CD14-positive monocyte (primary cell): ENCODE measurements at places on chromosomes 13 and 19. TPM values are rescaled to one million over a fixed set of nuclear protein-coding genes. Genes with fewer than 3 reads are reported as not detected.
A peak's percentile ranks its signal among the peaks of the same experiment; 100 is the strongest.

Gene SMIM17
- not detected in 2 replicates for polyA plus RNA-seq

Gene KIR2DL1
- not detected in 2 replicates for polyA plus RNA-seq

Gene BST2
- polyA plus RNA-seq: 284 TPM

Gene KIR2DL4
- 0.14 TPM for polyA plus RNA-seq

Gene GPC6
- not detected in 2 replicates for polyA plus RNA-seq

DNA sequence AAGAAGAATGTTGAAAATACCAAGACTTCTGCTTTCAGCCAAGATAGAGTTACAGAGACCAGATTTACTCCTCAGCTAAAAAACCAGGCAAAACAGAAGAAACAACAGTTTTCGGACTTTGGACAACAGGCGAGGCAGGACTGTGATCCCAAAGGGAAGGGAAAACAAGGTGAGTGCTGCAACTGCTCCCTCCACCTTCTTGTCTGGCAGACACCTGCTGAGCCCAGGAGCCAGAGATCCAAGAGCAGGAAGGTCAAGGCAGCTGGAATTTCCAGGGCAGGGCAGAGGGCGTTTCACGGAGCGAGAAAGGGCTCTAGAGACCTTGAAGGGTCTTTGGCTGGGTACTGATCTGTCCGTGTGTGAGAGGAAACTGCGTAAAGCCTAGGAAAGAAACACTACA lies 32.9 kb upstream of the SLC7A9 start:
- H3K36me3 ChIP-seq: peaks cover 8% of the 10 kb centered on the region
- H3K4me1 ChIP-seq: no peaks in the 10 kb centered on the region
- DNase-seq: no peak
- no peak overlapping the region for H3K4me3 ChIP-seq
- H3K27ac ChIP-seq: no peak overlapping the region

DNA sequence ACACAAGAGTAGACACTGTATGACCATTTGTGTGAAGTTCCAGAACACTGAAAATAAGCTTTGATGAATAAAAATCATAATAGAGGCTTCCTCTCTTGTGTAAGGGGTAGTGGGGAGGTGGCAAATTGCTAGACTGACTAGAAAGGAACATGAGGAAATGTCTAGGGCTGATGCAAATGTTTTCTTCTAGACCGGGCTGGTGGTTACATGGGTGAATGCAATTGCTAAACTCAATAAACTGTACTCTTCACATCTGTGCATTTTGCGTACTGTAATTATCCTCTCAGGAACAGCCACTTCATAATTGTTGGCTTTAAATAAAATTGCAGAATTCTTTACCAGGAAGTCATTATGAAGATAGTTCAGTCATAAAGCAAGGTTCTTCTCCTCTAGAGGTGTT lies 5.2 kb upstream of the KBTBD7 start:
- no peak for DNase-seq
- no peak overlapping the region for H3K4me3 ChIP-seq
- peaks cover 2% of the 10 kb centered on the region for H3K4me1 ChIP-seq
- H3K27me3 ChIP-seq: no peaks in the 10 kb centered on the region
- H3K27ac ChIP-seq: no peak overlapping the region
- no peaks in the 10 kb centered on the region for H3K36me3 ChIP-seq

DNA sequence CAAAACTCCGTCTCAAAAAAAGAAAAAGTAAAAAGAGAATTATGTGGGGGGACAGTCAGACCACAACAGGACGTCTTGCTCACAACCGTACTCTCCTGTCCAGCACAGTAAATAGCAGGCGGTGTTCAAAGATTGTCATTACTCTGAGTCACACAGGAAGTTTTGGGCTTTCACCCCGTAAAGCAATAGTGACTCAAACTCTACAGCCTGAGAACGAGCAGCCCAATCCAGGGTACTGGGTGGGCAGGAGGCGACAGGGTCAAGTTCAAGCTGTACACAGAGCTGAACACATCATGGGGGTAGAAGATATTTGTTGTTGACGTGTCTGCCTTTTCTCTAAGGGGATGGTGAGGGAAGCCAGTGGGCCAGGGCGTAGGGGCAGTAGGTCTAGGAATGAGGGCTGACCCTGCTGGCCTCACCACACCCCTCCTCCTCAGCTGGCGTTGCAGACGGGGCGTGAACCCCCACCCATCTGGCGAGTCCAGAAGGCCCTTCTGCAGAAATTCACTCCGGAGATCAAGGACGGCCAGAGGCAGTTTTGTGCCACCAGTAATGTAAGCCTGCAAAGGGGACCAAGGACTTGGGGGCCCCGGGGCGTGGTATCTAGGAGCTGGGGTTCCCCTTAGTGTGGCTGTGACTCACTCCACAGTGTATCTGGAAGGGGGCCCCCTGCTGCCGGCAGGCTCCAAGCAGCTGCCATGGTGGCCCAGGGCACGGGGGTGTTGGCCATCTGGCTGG lies 23.3 kb downstream of the PRR12 start:
- no peaks in the 10 kb centered on the region for H3K27me3 ChIP-seq
- H3K4me1 ChIP-seq: peaks cover 19% of the 10 kb centered on the region
- no peak overlapping the region for H3K27ac ChIP-seq

DNA sequence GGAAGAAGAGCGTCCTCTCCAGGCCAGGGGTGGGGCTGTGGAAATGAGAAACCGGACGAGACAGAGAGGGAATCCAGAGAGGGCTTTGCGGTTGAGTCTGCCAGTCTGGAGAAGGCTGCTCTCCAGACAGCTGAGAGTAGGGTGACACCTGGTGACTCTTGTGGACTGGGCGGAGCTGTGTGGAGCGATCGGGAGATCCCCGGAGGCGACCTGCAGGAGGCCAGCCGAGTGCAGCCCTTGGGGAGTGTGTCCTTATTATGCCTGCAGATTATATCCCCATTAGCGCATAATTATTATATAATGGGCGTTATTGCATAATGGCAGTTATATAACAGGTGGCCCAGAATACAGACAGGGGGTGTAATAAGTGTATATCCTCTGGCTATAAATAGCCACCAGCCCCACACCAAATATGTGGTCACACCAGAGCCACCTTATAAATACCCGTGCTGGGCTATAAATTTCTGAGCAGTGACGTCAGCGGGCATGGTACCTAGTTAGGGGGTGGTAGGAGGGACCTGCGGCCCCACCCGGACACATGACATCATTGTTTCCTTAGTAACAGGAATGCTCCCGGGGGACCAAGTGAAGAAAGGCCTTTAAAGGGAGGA lies 41.2 kb downstream of the NFIX start:
- no peak for DNase-seq
- H3K27me3 ChIP-seq: no peaks in the 10 kb centered on the region
- H3K36me3 ChIP-seq: no peaks in the 10 kb centered on the region
- H3K4me3 ChIP-seq: no peak overlapping the region

GRCh38 chr19:44951179-44952159 lies 3.7 kb upstream of the CLPTM1 start:
- H3K27ac ChIP-seq: peak overlapping the region; percentile 32
- H3K4me3 ChIP-seq: no peak overlapping the region
- DNase-seq: peak; percentile 69
- no peaks in the 10 kb centered on the region for H3K27me3 ChIP-seq
- peaks cover 13% of the 10 kb centered on the region for H3K36me3 ChIP-seq

- no peak overlapping the region for H3K4me3 ChIP-seq
- no peaks in the 10 kb centered on the region for H3K4me1 ChIP-seq
- no peak overlapping the region for H3K27ac ChIP-seq
- H3K36me3 ChIP-seq: no peaks in the 10 kb centered on the region
- no peaks in the 10 kb centered on the region for H3K27me3 ChIP-seq
Measured at GRCh38 chr13:62837895-62838294, 1422.2 kb upstream of the PCDH20 start.

- no peaks in the 10 kb centered on the region for H3K4me1 ChIP-seq
- no peak overlapping the region for H3K4me3 ChIP-seq
- no peak overlapping the region for H3K27ac ChIP-seq
- DNase-seq: no peak
- no peaks in the 10 kb centered on the region for H3K27me3 ChIP-seq
- H3K36me3 ChIP-seq: peaks cover 30% of the 10 kb centered on the region
Measured at GRCh38 chr19:14565298-14565679, 6.6 kb downstream of the NDUFB7 start.

DNA sequence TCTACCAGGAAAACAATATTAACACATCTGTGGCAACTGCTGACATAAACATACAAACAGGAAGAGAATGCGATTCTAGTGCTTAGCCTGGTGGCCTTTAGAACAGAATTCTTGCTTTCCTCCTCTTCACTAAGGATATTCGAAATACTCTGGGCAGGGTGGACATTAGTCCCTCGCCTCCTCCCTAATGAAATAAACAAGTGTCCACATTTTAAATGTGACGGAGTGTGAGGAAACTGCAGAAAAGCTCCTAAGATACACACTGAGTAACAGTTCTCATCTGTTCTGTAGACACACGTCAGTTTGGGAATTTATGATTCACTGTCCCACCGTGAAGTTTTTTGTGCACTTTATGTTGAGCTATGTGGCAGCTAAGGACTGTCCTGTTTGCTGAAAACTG lies 639 bp downstream of the STARD13 start:
- peaks cover 15% of the 10 kb centered on the region for H3K4me1 ChIP-seq
- peak; percentile 21 for DNase-seq
- no peaks in the 10 kb centered on the region for H3K36me3 ChIP-seq
- peak overlapping the region; percentile 63 for H3K27ac ChIP-seq
- peak overlapping the region; percentile 90 for H3K4me3 ChIP-seq

DNA sequence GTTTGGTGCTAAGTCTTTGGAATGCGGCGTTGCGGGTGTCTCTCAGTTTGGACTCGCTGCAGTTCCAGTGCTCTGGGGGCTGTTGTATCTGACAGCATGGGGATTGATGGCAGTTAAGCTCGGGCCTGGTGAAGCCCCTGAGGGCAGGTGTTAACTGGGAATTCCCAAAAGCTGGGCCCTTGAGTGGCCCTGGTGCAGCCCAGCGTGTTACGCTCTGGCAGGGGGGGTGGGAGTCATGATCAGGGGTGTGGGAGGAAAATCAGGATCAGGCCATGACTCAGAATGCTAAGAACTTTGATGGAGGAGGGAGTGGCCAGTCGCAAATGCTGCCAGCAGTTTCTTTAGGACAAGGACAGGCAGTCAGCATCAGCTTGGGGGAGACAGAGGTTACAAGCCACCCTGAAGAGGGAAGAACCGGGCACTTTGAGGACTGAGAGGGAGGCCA lies 19.6 kb downstream of the AP2A1 start:
- H3K4me3 ChIP-seq: no peak overlapping the region
- no peaks in the 10 kb centered on the region for H3K27me3 ChIP-seq
- H3K27ac ChIP-seq: no peak overlapping the region
- DNase-seq: no peak
- peaks cover 77% of the 10 kb centered on the region for H3K36me3 ChIP-seq
- peaks cover 12% of the 10 kb centered on the region for H3K4me1 ChIP-seq

GRCh38 chr13:80199585-80200292 lies 141.2 kb downstream of the SPRY2 start:
- no peaks in the 10 kb centered on the region for H3K4me1 ChIP-seq
- H3K36me3 ChIP-seq: no peaks in the 10 kb centered on the region
- no peak overlapping the region for H3K27ac ChIP-seq
- H3K27me3 ChIP-seq: no peaks in the 10 kb centered on the region

- peak; percentile 86 for DNase-seq
- peaks cover 35% of the 10 kb centered on the region for H3K4me1 ChIP-seq
- peak overlapping the region; percentile 90 for H3K4me3 ChIP-seq
Measured at GRCh38 chr19:54448040-54448773, 792 bp upstream of the LENG8 start.

- H3K27ac ChIP-seq: no peak overlapping the region
- H3K36me3 ChIP-seq: peaks cover 17% of the 10 kb centered on the region
- H3K4me3 ChIP-seq: peak overlapping the region; percentile 74
- peaks cover 6% of the 10 kb centered on the region for H3K27me3 ChIP-seq
Measured at GRCh38 chr19:1650650-1651567, 1.5 kb downstream of the TCF3 start.

DNA sequence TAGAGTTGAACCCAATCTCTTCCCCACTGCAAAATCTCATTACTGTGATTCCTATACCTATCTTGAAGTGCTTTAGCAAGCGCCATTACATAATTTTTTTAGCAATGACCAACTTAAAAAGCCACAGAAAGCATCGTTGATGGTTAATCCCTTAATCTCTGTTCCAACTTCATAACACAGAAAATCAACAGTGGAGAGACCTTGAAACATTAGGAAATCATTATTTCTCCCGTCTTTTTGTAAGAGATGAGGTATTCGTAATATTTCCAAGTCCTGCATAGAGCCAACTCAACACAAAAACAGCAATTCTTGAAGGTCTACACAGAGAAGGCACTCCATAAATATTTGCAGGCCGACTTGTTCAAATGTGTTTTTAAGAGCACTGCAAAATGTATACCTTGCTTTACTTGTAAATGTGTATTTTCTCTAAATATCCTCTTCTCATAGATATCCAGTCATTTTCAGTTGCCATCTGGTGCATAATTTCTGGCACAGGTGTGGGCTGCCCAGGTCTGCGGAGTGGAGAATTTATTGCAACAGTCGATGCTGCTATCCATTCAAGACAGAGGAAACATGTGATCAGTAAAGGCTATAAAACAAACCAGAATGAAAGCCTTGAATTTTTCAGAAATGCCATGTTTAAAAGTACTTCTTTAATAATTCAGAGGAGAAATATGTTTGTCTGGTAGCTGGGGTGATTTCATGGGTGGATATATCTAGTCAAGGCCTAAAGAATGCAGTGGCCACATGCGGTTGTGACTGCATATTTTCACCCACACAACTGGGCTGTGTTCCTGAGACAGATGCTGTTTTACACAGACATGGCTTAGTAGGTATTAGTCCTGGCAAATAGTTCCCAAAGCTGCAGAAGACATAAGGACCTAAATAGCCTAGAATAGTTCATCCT lies 234.3 kb upstream of the STARD13 start:
- no peak overlapping the region for H3K27ac ChIP-seq
- no peak overlapping the region for H3K4me3 ChIP-seq
- H3K4me1 ChIP-seq: no peaks in the 10 kb centered on the region
- H3K36me3 ChIP-seq: no peaks in the 10 kb centered on the region
- no peaks in the 10 kb centered on the region for H3K27me3 ChIP-seq
- no peak for DNase-seq

DNA sequence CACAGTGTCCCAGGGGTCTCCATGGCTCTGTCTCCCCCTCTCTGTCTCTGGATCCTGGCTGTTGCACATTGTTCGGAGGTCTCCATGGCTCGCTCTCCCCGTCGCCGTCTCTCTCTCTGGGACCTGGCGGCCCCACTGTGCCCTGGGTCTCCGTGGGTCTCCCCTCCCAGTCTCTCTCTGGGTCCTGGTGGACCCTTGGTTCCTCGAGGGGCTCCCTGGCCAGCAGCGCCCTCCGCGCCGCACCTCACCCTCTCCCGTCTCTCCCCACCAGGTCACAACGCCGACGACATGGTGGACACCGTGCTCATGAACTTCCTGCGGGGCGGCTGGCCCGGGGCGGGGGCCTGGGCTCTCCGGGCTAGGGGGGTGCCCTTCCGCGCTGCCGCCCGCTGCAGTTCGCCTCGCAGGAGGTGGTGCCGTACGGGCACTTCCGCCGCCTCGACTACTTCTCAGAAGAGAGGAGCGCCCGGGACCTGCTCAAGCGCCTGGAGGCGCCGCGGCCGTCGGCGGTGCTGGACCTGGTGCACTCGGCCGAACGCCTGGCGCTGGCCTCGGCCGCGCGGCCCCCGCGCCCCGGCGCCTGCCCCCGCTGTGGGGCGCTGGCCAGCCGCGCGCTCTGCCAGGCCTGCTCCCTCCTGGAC lies 29.1 kb downstream of the SIGLEC5 start:
- H3K4me3 ChIP-seq: no peak overlapping the region
- H3K27ac ChIP-seq: no peak overlapping the region
- peaks cover 3% of the 10 kb centered on the region for H3K4me1 ChIP-seq
- peak; percentile 12 for DNase-seq

GRCh38 chr13:49976314-49977258 lies 20.3 kb upstream of the TRIM13 start:
- H3K27ac ChIP-seq: no peak overlapping the region
- H3K4me1 ChIP-seq: no peaks in the 10 kb centered on the region
- DNase-seq: peak; percentile 74

GRCh38 chr13:73859841-73860240 lies 274.4 kb downstream of the KLF12 start:
- DNase-seq: no peak
- no peak overlapping the region for H3K4me3 ChIP-seq
- H3K27me3 ChIP-seq: no peaks in the 10 kb centered on the region
- H3K27ac ChIP-seq: no peak overlapping the region
- H3K36me3 ChIP-seq: no peaks in the 10 kb centered on the region
